ENCODE measurements at places on chromosomes 7 and 10.

DNA sequence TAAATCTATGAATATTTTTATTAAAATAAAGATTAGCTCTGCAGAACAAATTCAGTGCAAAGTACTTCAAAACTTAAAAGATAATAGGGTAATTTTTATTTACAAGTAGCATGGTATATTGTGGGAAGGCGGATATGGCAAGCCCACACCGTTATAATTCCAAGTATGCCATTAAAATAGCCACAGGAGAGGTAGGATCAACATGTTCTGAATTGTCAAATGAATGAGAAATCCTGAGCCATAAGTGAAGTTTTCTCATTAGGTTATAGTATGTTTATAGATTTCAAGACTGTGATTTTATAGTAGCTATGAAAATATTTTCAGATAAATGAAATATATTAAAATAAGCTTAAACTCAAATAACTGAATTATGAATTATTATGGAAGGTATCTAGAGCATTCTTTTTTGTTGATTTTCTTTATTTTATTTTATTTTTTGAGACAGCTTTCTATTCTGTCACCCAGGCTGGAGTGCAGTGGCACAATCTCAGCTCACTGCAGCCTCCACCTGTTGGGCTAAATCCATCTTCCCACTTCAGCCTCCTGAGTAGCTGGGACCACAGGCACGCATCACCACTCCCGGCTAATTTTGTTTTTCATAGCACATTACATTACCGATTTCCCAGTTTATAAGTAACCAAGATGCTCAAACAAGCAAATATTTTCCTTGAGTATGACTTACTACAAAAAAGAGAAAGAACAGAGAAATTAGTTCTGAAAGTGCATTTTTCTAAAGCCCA is 956.6 kb downstream of the GATA3 start:
- no peak for DNase-seq

DNA sequence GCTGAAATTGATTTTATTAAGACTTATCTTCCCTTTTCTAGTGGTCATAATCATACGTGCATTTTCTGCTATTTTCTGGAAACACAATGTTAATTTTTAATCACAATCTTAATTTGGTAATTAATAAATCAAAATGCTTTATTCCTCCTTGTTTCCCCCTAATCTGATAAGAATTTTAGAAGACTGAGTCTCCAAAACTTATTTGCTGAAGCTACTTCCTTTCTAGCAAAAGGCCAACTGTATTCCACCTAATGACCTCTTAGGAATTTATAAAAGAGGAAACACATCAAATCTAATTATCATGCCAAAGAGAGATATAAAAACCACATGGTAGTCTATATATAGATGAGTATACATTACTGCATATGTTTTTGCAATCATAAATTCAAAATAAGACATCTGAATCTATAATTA is 140.6 kb downstream of the GNAI1 start:
- no peak for DNase-seq

DNA sequence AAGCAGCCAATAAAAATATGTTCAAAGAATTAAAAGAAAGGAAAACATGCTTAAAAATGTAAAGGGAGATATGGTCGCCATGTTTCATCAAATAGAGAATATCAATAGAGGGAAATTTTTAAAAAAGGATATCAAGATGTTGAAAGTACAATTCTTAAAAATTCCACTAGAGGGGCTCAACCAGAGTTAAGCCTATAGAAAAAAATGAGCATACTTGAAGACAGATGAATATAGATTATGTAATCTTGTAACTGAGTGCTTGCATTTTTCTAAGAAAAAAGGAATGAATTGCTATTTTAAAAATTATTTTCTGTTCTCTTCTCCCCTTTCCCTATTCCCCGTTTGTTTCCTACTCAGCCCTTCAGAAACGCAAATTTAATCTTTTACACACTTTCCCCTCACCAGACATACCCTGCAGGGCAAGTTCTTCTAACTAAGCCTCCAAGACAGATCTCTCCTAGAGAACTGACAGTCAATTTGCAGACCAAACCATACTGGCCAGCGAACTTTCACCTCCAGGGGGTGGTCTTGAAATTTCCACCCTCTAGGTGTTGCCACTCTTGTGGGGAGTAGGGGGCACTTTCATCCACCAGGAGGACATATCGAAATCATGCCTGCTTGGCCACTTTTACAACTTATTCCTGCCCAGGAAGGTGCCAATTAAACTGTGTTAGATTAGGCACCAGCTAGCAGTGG is 67.7 kb downstream of the NSUN6 start:
- DNase-seq: no peak

DNA sequence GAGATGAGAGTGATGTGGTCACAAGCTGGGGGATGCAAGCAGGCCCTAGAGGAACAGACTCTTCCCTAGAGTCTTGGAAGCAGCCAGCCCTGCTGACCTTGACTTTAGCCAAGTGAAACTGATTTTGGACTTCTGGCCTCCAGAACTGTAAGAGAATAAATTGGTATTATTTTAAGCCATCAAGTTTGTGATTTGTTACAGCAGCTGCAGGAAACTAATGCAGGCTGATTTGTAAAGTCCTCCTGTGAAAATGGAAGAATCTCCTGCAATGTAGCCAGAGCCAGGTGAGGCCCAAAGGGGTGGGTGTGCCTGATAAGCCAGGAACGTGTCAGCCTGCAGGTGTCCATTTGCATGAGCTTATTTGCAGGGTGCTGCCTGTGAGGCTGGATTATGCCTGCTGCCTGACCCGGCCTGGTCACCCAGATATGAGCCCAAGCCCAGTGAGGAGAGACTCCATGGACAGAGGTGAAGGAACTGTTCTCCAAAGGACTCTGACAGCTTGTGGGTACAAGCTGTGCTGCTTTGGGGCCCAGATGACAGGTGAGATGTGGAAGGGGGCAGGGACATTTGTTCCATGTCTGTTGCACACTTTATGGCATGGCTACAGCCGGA is 24.6 kb upstream of the PLEKHA1 start:
- DNase-seq: no peak

DNA sequence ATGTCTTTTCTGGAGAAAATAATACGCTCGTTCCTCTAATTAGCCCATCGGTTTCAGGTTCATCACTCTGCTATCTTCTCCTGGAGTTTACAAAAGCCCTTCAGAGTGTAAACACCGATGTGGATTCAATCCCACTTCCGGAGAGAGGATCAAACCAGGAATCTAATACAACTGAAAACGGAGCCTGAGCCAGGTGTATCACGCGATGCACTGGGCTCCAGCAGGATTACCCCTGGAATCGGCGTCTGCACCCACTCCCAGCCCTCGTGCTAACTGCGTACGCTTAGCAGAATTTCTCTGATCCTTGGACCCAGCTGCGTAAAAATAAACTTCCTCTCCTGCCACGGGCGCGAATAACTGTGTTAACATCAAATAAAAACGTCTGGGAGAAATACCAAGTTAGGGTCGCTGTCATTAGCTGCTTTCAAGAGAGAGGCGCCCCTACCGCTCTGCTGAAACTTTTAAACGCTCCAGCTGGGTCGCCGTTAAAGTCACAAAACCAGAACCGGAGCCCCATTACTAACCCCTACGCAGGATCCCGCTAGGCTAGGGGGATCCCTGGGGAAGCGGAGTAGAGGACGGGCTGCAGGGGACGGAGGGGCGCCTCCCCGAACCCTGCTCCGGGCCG is 502 bp downstream of the ZNF3 start:
- no peak for DNase-seq
